Foreskin keratinocyte (primary cell): ENCODE measurements at places on chromosomes 3 and 15.

- peak; percentile 100 for DNase-seq
Measured at GRCh38 chr3:41131224-41131623, 68.1 kb upstream of the CTNNB1 start.

GRCh38 chr15:85154061-85154460 lies 172.4 kb downstream of the PDE8A start:
- DNase-seq, result no peak

DNA sequence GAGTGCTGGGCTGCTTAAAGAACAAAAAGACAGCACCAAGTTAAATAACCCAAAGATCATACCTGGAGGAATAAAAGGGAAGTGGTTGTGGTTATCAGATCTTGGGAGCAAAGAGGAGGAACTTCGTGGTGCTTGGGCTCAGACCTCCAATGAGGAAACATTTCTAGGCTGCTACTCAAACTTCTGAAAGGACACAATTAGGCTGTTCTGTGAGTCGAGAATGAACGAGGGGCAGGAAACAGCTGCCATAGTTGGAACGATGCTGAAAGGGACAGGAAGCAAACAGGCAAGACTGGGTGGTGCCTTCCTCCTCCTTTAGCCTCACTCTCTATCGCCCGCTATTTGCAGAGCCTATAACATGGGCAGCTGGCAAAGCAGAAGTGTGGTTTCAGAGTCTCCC lies 276.3 kb upstream of the ARRDC4 start:
- DNase-seq, result no peak

DNA sequence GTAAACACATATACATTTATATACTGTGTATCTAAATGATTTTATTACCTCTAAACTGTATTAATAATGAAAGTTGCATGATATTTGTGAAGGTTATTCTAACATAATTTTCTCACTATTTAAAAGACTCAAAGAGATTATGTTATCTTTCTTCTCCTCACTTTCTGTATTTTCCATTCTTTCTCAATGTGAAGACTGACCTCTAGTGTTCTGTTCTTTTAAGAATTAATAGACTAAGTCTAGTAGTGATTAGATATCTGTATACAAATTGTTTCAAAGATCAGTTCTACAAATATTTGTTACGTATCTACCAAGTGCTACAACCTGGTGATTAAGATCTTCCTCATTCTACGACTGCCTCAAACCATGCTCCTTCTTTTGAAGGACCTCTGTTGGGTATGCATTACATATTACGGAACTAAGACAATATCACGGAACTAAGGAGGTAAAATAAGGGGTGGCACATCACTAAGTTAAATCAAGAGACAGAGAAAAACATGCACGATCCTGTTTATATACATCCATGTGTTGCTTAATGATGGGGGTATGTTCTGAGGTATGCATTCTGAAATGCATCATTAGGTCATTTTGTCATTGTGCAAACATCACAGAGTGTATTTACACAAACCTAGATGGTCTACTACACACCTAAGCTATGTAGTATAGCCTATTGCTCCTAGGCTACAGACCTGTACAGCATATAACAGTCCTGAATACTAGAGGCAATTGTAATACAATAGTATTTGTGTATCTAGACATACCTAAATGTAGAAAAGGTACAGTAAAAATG lies 161.5 kb upstream of the KBTBD8 start:
- DNase-seq, result no peak

DNA sequence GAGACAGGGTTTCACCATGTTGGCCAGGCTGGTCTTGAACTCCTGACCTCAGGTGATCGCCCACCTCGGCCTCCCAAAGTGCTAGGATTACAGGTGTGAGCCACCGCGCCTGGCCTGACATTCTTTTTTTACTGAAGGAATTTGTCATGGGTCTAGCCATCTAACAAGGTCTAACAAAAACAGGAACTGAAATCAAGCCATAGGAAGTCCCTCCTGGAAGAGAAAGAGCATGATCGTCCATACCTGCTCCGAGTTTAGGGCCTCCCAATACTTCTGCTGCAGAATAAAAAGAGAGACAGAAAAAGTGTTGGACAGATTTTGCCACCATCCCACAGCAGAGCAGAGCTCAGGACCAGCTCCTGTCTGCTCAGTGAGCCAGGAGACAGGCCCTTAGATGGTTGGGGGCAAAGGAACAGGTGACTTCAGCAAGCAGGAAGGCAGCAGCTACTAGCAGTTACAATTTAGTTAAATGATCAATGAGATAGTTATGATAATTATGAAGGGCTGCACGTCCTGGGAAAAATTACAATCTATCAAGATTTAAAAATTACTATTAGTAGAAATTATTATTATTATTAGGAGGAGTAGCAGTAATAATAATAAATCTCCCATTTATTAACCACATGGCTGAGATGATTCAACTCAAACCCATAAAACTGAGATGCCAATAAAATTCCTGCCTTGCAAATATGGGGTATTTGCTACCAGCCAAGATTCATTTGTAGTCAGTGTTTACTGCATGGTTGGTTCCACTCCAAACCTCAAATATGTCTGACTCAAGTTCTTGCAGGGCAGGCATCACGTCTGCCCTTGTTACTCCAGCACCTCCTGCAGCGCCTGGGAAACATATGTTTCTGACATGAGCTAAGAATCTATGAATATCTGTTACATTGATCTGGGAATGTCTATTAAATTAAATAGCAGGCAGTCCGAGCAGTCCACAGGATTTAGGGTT lies 40.1 kb downstream of the TMEM44 start:
- DNase-seq, result peak; percentile 98

DNA sequence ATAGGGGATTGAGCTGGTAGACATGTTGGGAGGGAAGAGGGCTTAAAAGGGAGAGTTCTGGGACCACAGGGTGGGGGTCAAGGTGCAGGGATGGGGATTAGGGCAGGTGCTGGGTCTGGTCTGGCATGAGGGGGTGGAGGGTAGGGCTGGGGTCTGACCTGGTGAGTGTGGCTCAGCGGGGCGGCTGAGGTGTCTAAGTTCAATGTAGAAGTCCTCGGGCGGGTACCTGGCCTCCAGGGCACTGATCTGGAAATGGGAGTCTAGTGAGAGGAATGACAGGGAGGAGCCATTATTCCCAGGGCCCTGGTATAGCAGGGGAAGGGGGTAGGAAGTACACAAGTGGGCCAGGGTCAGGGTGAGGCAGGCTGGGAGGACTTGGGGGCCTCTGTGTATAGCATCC lies 39.6 kb downstream of the RAB11A start:
- no peak for DNase-seq

GRCh38 chr3:116241677-116242076 lies 203.6 kb downstream of the LSAMP start:
- DNase-seq, result no peak

DNA sequence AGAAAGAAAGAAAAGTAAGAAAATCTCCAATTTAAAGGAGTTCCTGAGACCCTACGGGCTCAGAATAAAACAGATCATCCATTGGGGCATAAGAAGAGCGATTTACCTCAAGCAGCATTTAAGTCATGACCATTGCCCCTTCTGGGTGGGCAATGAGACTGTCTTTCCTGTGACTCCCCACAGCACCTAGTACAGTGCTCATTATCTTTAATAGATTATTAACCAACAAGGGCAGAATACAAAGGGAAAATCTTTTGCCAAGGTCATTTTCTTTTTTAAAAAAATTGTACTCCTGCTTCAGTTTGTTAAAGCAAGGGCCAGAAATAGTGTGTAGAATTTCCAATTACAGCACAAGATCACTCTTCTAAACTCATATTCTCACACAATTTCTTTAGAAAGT lies 443.3 kb upstream of the AGTR1 start:
- DNase-seq, result no peak

GRCh38 chr3:193190146-193190786 lies 50.8 kb upstream of the PLAAT1 start:
- no peak for DNase-seq

DNA sequence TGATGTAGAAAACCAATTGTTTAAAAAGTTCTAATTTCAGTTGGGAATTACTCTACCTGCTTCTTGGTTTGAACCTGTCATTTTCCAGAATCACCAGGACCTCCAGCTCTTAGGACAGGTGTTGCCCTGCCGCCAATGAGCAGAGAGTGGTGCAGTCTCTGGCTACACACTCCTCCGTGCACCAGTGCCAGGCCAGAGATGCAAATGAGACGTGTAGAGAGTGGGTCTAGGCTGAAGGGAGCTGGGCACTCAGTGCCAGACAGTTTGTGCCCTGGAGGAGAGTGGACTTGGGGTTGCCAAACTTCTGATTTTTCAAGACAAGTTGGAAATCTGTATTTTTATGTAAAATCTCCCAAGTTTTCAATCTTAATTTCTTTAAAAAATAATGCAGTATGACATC lies 566.2 kb downstream of the MAGI1 start:
- no peak for DNase-seq

DNA sequence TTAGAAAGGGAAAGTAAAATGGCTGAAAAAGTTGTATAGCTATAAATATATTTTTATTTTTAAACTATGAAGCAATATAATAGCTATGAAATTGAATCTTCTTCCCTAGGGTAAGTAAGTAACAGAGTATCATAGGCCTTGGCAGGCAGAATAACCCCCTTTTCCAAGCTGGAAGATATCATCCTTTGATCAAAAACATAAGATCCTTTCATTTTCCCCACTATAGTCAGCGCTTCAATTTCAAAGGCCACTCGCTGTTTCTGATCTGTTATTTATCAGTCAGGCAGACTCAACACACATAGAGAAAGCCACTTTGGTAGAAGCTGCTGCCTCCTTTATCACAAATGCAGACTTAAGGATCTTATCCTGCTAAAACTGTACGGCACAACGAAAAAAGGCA lies 74.0 kb upstream of the UBE2E2 start:
- no peak for DNase-seq

- peak; percentile 90 for DNase-seq
Measured at GRCh38 chr15:49675041-49675440, 54.2 kb downstream of the DTWD1 start.

- no peak for DNase-seq
Measured at GRCh38 chr15:94069844-94070243, 161.5 kb upstream of the MCTP2 start.

GRCh38 chr3:160370987-160371857 lies 27.8 kb downstream of the IFT80 start:
- DNase-seq, result no peak

- no peak for DNase-seq
Measured at GRCh38 chr3:40355410-40355809, 31.6 kb upstream of the ENTPD3 start.

DNA sequence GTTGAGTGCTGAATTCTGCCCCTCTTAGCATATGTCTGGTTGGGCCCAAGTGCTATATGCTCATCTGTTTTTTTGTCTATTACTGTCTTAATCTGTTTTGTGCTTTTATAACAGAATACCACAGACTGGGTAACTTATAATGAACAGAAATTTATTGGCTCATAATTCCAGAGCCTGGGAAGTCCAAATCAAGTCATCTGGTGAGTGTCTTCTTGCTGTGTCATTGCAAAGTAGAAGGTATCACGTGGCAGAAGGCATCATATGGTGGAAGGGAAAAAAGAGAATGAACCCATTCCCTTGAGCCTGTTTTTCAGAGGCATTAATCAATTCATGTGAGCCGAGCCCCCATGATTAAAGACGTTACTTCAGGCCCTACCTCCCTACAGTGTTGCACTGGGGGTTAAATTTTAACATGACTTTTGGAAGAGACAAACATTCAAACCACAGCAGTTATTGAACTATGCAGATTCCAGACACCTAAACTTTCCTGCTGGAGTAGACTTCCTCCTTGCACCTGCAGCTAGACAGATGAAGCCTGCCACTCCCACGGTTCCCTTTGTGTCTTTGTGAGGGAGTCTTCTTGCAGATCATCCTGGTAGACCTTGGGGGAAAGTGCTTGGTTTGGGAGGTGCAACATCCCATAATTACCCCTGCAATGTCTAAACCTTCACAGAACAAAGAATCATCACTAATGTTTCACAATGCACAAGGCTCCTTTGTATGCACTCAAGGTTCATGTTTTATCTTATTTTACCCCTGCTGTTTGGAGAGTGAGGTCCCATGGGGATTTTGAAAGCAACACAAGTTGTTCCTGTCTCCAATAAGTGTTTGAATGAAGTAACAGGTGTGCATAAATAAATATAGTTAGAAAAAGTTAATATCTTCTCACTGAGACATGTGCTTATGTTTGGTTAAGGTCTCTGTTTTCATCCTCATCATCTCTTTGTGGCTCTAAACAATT lies 64.7 kb upstream of the XCR1 start:
- no peak for DNase-seq

- DNase-seq, result no peak
Measured at GRCh38 chr15:50501815-50502214, 44.7 kb downstream of the USP50 start.

GRCh38 chr3:124526601-124527000 lies 203.7 kb upstream of the UMPS start:
- DNase-seq, result no peak
